ENCODE measurements at places on chromosomes 13 and 19.

- no peak for DNase-seq
Measured at GRCh38 chr13:95220611-95221010, 80.6 kb downstream of the ABCC4 start.

- DNase-seq, result no peak
Measured at GRCh38 chr13:69092615-69093322, 1014.9 kb upstream of the ATXN8OS start.

- no peak for DNase-seq
Measured at GRCh38 chr19:41531438-41532311, 44.3 kb upstream of the CEACAM21 start.

- no peak for DNase-seq
Measured at GRCh38 chr13:36713887-36714286, 40.1 kb downstream of the SERTM1 start.

- DNase-seq, result no peak
Measured at GRCh38 chr19:16473875-16474392, 2.2 kb upstream of the EPS15L1 start.

DNA sequence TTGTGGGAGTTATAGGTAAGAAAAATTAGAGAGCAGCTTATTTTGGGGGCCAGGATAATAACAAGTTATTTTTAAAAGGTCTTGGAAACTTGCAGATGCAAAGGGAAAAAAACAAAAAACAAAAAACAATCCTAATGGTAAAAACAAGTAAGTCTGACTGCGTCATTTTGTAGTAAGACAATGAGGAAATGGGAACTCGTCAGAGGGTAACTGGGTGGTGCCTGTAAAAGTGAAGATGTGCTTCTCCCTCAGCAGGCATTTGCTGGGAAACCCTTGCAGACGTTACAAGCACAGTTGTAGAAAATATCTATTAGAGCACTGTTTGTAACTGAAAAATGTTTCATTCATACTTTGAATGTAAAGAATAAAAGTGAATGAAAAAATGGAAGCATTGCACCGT, 2.2 kb upstream of the TNFSF13B start:
- DNase-seq, result no peak

DNA sequence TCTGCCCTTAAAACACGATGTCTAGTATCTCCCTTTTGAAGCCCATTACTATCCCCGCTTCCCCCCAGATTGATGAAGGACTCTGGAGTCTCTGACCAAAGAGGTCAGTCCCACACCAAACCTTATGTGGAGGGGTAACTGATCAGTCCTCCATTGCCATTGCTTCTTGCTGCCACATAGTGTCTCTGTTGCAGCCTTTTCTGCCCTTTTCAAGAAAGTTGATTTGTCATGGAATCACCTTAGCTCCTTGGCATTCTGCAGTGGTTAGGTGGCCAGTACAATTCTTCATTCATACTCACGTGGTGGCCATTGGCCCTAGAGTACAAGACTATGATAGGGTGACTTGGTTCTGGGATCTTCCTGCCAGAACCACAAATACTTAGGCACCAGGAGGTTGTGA, 8.4 kb upstream of the HTR2A start:
- no peak for DNase-seq

- no peak for DNase-seq
Measured at GRCh38 chr19:2110822-2111221, 14.1 kb downstream of the IZUMO4 start.

DNA sequence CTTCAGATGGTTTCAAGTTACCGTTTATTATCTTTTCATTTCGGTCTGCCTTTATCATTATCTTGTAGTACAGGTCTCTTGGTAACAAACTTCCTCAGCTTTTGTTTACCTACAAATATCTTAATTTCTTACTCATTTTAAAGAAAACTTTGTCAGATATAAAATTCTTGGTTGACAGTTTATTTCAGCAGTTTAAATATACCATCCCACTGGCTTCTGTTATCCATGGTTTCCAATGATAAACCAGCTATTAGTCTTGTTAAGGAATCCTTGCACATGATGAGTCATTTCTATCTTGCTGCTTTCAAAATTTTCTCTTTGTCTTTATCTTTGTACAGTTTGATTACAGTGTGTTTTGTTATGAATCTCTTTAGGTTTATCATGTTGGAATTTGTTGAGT, 308.3 kb upstream of the SPRY2 start:
- DNase-seq, result no peak

DNA sequence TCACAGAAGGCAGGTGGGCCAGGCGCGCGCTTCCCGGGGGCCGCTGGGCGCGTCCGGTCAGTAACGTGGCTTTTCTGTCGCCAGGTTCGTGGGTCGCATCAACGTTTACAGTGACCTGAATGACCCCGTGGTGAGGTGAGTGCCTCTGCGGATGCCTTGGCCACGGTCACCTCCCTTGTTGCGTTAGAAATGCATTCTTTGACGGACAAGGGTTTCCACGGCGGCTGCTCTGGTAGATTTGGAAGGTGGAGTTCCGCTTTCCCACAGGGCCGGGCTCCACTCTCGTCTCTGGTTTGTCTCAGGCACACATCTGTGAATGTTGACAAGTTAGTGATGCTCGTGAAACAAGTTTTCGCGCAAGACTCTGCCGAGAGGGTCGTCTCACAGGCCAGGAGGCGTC, 130.0 kb downstream of the ATP11A start:
- DNase-seq, result no peak

DNA sequence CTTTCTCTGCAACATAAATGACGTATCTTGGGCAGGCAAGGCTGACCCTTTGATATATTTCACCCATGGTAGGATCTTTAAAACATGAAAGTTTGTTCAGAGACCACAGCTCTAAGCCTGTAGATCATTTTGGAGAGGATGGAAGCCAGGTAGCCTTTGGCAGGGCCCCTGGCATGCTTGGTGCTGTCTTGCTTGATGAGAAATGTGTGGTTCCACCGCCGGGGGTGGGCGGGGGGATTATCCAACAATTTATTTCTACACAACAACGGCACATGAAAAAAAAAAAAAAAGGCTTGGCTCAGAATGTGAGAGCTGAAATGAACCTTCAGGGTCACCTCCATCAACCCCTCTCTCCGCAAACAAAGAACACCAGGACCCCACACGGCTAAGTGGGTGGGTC, 112.9 kb upstream of the MBNL2 start:
- no peak for DNase-seq

DNA sequence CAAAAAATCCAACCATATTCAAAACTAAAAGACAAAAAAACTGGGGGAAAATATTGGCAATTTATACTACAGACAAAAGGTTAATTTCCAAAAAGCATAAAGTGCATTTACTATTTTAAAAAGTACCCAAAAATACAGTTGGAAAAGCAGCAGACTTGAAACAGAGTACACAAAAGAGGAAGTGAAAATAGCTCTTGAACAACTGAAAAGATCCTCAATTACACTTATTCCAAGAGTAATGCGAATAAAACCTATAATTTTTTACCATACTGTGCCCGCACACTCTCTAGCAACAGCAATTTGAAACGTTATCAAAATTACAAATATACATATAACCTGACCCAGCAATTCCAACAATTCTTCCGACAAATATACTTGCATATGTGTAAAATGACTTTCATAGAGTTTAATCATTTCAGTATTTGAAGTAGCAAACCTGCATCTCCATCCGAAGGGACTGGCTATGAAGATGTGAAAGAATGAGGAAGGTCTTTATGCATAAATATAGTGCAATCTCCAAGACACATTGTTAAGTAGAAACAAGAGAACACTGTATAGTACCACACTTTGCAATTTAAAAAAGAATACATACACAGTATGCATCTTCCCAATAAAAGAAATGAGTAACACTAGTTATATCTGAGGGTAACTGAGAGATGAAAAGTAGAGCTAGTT, 25.4 kb downstream of the ALG5 start:
- no peak for DNase-seq

DNA sequence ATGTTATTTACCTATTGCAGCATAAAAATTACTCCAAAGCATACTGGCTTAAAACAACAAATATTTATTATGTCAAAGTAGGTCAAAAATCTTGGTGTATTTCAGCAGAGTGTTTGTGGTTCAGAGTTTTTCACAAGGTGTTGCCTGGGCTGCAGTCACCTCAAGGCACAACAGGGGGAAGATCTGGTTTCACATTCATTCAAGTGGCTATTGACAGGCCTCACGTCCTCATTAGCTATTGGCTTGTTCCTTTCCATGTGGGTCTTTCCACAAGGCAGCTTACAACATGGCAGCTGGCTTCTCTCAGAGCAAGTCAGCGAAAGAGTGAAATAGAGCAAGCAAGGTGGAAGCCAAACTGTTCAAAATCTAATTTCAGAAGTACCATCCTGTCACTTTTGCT, 602.9 kb downstream of the OLFM4 start:
- DNase-seq, result no peak

- DNase-seq, result no peak
Measured at GRCh38 chr19:48470856-48471255, 1.7 kb downstream of the CYTH2 start.

DNA sequence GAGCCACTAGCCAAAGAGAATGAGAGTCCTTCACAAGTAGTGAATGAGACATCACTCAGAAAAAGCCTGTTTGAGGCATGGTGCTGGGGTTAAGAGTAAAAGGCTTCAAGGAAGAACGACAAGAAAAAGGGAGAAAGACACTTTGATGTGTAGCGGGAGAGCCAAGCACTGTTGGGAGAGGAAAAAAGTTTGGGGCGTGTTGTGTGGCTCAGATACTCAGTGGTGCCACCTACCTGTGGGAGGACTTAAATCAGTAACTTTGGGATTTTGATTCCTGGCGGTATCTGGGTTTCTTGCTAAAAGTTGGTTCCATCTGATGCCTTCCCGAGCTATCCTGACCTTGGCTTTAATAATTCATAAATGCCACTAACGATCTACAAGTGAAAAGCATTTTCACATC, 12.3 kb downstream of the ELSPBP1 start:
- no peak for DNase-seq

DNA sequence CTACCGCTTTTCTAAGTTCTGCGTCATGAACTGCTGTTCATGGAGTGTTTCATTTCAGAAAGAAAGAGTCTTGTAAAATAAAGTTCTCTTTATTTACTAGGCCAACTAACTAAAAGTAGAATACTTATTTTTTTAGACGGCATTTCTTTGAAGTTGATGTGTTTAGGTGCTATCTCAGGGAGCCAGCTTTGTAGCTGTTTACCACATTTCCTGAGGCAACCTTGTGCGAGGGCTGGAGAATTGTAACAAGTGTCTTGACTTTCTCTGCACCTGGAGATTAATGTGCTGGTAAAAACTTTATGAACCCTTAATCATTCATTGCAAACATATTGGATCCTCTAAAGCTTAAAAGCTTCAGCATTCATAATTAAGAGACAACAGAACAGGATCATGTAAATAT, 229.3 kb downstream of the GPC6 start:
- no peak for DNase-seq

- peak; percentile 0 for DNase-seq
Measured at GRCh38 chr19:53772943-53773342, 51.2 kb downstream of the NLRP12 start.

GRCh38 chr19:44748426-44749254, at the start of gene BCL3:
TSS of gene BCL3 (plus strand) at chr19:44748708. CDS start at chr19:44748791, 83 bp downstream.
- DNase-seq, result no peak

- DNase-seq, result no peak
Measured at GRCh38 chr13:30607908-30608307, 9.8 kb upstream of the USPL1 start.

- DNase-seq, result no peak
Measured at GRCh38 chr13:62781866-62782265, 1366.2 kb upstream of the PCDH20 start.

GRCh38 chr19:47109541-47110375, 3.8 kb downstream of the ZC3H4 start:
- DNase-seq, result no peak

GRCh38 chr19:30208436-30209060, 163.6 kb upstream of the ZNF536 start:
- DNase-seq, result no peak

- no peak for DNase-seq
Measured at GRCh38 chr13:32811297-32811800, 204.9 kb upstream of the KL start.

DNA sequence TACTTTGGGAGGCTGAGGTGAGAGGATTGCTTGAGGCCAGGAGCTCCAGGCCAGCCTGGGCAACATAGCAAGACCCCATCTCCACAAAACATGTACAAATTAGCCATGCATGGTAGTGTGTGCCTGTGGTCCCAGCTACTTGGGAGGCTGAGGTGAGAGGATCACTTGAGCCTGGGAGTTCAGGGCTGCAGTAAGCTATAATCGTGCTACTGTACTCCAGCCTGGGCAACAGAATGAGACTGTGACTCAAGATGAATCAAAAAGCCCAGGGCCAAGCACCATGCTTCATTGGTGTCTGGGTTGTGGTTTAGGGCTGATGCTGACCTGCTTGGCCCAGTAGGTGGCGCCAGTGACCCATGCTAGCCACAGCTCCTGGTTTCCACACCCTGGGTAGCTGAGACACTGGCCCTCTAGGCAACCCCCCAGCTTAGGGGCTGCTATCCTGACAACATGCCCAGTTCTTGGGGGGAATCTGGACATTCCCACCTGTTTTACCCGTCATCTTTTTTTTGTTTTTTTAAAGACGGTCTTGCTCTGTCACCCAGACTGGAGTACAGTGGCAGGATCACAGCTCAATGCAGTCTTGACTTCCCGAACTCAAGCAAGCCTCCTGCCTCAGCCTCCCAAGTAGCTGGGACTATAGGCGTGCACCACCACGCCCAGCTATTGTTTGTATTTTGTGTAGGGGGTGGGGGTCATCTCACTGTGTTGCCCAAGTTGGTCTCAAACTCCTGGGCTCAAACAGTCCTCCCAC, 5.5 kb downstream of the CCDC124 start:
- no peak for DNase-seq

DNA sequence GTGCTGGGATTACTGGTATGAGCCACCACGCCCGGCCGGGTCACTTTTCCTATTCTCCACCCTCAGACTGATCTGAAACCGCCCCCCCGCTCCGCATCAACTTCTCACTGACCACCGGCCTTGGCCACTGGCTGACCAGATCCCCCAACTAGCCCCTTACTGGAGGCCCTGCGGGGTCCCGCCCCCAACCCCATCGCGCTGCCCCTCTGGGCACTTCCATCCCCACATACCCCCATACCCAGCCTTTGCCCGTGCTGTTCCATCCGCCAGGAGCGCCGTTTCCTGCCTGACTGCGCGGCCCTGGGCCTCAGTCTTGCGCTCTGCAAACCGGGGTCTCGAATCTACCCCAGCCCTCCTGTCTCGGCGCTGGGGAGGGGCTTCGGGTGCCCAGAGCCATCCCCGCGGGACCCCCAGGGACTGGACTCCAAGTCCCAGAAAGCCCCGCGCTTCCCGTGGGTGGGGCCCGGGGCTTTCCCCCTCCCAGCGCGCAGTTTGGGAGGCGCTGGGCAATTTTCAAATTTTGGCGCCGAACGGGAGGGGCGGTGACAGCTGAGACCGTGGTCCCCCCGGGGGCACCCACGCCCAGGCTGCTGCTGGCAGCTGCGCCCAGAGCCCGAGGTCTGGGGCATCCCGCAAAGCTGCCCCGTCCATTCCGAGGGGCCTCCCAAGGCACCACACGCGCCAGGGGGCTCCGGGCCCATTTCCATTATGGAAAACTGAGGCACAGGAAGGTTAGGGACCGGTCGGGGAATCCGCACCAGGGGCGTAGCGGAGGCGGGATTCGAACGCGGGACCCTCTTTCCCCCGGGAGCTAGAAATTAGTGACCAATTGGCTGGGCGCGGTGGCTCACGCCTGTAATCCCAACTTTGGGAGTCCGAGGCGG, 5.2 kb upstream of the LMNB2 start:
- no peak for DNase-seq

GRCh38 chr13:31442571-31442970, 242.8 kb downstream of the B3GLCT start:
- DNase-seq, result no peak

GRCh38 chr19:34041925-34042521, 130.3 kb upstream of the LSM14A start:
- no peak for DNase-seq

- no peak for DNase-seq
Measured at GRCh38 chr13:76300688-76301087, 585.5 kb downstream of the KCTD12 start.

Data from NCI-H524 treated with DMSO at 0.1 percent for 48 hours (cell line).